ENCODE measurements at places on chromosomes 11 and 22.
A peak's percentile ranks its signal among the peaks of the same experiment; 100 is the strongest.

- ATAC-seq = no peak
Observed at GRCh38 chr22:19705181-19705934, 8.9 kb upstream of the SEPTIN5 start.

DNA sequence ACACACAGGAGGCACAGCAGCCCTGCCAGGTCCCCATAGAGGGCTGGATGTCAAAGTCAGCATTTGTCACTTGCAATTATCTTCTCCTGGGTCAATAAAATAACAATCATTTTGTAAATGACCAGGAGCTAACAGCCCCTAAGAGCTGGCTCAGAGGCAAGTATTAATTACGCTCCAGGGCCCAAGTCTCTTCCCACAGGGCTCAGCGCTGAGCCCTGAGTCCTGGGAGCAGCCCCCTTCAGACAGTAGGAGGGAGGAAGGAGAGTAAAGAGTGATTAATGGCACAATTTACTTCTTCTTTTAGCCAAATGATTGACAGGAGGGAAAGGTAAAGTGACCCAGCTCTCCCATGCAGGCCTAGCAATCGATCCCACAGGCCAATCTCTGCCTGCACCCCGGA, 99.0 kb upstream of the DRD2 start:
- no peak for ATAC-seq

DNA sequence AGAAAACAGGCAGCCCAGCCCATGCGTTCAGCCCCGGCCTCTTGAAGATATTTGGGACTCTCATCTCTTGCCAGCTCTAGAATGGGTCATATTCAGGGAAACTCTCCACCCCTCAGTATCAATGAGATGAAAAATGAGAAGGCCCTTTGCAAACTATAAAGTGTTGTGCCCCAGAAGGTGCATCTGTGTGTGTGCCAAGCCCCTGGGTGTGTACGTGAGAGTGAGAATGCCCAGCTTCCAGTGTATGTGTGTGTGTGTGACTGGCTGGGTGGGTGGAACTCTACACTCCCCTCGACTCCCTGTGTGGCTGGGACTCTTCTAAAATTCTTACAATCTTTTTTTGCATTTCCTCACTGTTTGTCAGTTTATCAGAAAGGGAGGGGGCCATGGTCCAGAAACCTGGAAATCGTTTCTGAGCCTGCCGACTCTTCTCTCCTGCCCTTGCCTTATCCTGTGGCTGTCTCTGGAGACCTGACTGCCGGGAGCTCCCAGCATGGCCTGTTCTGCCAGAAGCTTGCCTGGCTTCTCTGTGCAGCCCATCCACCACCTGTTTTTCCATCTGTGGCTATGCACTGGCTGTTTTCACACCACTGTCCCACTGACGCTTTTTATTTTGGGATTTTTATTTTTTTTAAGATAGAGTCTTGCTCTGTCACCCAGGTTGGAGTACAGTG, 1.2 kb downstream of the P2RY6 start:
- ATAC-seq = no peak

GRCh38 chr11:35304386-35304775, 115.0 kb downstream of the SLC1A2 start:
- no peak for ATAC-seq

DNA sequence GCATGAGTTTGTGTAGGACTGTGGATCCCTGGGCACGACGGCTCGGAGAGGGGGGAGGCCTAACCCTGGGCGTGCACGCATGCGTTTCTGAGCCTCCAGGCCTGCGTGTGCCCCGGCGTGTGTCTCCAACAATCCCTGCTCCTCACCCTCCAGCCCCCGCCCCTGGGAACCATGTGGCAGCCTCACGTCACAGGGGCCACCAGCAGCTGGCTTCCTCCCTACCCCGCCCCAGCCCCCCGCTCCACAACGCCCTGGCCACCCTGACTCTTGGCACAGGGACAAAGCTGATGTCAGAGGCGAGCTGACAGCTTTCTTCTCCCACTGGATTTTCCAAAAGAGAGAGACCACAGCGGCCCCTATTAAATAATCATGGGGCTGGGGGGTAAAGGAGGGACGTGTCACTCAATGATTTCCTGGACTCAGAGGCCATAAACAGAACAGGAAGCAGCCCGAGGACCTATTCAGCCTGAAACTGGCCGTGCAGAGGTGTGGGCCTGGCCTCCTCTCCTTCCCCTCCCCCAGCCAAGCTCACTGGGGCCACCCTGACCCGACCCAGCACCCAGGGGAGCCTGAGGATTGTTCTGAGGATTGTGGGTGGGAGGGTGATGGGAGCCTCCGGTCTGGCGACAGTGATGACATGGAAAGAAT, 6.8 kb upstream of the LIF start:
- no peak for ATAC-seq

DNA sequence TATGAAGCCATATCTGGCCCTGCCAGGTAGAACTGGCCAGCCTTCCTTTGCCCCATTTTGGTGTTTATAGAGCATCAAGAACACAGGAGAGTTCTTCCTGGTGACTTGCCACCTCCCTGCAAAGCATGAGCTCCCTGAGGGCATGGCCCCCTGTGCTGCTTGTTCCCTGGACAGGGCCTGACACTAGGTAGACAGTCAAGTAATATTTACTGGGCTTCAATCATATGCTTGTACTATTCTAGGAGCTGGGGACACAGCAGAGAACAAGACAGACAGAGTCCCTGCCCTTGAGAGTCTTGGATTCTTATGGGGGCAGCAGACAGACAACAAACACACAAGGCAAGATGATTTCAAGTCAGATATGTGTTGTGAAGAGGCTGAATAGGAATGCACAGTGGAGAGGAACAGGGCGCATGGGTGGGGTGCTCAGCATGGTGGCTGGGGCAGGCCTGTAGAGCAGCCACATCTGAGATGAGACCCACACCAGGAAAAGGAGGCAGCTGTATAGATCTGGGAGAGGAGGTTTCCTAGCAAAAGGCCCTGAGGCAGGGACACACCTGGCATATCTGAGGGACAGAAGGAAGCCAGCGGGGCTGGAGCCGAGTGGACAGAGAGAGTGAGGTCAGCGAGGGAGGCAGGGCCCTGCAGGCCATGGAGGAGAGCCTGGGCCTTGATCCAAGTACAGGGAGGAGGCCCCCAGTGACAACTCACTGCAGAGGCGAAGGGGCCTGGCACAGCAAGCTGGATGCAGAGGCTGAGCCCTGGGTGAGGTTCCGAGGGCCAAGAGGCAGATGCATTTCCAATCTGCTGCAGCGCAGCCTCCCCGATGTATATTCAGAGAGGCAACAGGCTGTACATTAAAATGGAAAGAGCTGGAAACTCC, 10.2 kb upstream of the CBX6 start:
- no peak for ATAC-seq

GRCh38 chr22:23763579-23763945, 772 bp downstream of the C22orf15 start:
- ATAC-seq = peak; percentile 44

DNA sequence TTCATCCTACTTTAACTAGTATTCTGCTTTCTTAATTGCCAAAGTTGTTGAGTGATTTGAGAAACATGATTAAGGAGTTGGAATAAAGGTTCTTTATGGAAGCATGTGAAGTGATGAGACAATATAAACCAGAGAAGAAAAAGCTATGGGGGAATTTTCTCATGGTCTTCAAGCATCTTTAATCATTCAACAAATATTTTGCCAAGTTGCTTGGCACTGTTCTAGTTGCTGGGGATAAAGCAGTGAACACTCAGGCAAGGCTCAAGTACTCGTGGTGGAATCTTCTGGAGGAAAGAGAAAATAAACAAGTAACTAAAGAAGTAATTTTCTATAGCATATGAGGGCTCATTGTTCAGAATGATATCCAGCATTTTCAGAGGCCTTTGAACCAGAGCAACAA, 9.2 kb upstream of the PIWIL4 start:
- no peak for ATAC-seq

DNA sequence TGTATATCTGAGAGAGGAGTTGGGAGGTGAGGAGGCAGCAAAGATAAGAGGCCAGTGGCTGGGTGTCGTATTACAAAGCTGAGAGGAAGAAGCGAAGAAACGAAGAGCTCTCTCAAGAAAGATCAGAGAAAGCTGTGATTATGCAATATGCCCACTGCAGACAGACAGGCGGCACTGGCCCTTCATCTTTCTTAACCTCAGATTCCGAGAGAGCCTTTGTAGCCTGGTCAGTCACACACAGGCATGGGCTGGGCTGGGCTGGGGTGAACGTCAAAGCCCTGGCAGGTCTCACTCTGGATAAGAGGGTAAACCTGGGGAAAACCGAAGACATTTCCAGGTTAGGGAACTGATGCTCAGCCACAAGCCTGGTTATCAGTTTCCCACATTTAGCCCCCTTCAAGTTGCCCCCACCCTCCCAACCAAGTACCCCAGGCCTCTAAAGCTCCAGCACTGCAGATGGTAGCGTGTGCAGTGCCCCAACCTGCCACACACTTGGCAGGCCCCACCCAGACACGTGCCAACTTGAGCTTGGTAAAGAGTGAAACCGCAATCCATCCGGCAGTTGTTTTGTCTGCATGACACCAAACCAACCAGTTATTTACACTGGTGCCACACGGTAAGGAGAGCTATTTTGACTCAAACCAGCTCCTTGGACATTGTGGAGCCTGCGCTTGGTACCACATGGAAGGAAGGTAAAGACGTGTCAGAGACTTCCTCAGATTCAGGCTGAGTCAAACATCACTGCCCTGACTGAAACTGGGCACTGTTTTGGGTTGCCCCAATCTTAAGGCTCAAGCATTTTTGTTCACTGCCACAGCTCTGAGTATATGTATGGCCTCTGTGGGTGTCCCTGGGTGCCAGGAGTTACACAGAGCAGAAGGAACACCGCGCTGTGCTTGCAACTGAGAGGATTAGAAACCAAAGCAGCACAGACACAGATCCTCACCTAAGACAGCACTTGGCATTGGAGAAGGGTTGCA, 135.9 kb downstream of the FDX1 start:
- ATAC-seq = peak; percentile 17

- ATAC-seq = no peak
Observed at GRCh38 chr11:17687946-17688670, 31.3 kb upstream of the MYOD1 start.

- ATAC-seq = no peak
Observed at GRCh38 chr11:106344966-106345365, 267.5 kb downstream of the AASDHPPT start.

GRCh38 chr11:5992604-5993251, 5.9 kb upstream of the OR52L1 start:
- ATAC-seq = no peak

DNA sequence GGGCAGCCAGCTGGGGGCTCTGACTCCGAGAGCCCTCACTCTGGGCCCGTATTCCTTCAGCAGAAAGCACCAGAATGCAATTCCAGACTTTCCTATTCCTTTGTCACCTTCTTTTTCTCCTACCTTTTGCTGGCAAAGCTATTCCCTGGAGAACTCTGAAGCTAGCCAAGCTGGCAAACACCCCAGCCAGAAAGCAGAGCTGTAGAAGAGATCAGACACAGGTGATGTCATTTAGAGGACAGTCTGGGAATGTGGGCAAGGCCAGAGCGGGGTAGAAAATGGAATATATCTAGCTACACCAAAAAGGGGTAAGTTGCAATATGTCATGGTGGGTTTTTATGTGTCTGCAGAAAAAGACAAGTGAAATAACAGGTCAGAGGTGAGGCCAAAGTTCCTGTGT, 205.1 kb downstream of the NXPE2 start:
- ATAC-seq = no peak

Data from activated CD4-positive, CD25-positive, alpha-beta regulatory T cell treated with anti-CD3 and anti-CD28 coated beads, Interleukin-2, amount 50 U/mL, for 24 hours (primary cell).